C1 segment of cervical spinal cord (tissue), 14 donors: ENCODE measurements at places on chromosomes 2 and 18.
A peak's percentile ranks its signal among the peaks of the same experiment; 100 is the strongest.

- no peak for DNase-seq
These were observed 680.7 kb downstream of the EPHA4 start for GRCh38 chr2:220891405-220891804.

- DNase-seq: no peak
These were observed 258.6 kb downstream of the RBM43 start for GRCh38 chr2:151002959-151003600.

GRCh38 chr2:118607641-118608040, 239.8 kb downstream of the EN1 start:
- DNase-seq: no peak

DNA sequence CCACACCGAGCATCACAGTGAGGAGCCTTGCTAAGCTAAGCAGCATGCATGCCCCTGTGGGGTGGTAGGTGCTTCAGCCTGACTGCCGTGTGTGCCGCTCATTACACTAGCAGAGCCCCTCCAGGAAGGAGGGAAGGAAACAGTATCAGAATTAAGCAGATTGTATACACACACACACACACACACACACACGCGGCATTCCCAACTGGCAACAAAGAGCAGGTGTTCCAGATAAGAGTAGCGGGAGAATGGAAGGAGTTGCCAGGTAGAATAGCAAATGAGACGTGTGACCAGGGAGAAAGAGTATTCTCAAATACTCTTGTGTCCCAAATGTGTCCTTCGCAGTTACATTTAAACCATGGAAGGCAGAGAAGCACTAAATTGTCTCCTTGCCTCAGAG, 47.6 kb upstream of the TTC39C start:
- DNase-seq: no peak

- DNase-seq: peak; percentile 16
These were observed 2.1 kb downstream of the RRM2 start for GRCh38 chr2:10124538-10125045.

DNA sequence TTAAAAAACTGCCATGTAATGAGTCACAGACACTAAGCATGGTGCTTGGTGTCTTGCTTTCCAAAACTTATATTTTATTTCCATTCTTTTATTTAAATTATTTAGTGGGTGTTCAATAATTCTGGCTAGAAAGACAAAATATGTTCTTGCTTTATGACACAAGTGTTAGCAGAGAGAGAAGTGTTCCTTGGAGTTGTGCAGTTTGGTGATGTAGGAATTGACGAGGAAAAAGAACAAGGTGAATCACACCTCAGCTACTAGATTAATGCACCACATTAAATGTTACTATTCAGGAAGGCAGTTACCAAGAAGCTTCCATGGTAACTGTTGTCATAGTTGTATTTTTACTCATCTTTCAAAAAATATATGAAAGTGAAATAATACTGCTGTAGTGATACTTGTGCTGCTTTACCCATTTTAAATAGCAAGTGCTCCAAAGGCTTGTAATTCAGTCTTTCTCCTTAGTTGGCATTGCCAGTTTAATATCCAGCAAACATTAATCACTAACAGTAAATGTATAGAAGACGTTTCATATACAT, 28.3 kb downstream of the ADAM23 start:
- no peak for DNase-seq

DNA sequence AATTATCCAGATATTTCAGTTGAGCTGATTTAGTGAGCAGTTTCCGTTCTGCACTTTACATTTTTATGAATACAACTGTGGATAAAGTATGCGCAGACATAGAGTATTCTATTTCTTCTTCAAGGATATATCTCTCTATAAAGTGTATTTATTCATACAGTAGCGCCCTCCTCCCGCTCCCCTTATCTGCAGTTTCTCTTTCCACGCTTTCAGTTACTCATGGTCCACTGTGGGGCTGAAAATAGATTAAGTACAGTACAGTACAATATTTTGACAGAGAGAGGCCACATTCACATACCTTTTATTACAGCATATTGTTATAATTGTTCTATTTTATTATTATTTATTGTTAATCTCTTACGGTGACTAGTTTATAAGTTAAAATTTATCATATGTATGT, 19.7 kb upstream of the FHL2 start:
- DNase-seq: no peak

DNA sequence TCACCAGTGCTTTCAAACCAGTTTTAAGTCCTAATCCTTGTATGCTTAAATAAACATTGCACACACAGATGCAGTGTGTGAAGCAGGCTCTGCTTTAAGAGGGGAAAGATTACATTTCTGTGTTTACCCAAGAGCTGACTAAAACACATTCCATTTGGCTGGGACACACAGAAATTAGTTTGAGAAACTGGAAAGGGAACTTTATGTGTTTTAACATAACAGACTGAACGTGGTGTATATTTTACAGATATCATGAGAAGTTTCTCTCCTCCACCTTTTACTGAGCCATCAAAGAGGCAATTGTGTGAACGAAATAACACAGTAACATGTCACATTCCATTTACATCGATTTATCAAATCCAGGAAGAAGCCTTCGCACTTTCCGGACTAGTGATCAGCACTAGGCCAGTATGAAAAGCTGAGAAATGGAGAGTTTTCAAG, 121.8 kb downstream of the MAIP1 start:
- no peak for DNase-seq

DNA sequence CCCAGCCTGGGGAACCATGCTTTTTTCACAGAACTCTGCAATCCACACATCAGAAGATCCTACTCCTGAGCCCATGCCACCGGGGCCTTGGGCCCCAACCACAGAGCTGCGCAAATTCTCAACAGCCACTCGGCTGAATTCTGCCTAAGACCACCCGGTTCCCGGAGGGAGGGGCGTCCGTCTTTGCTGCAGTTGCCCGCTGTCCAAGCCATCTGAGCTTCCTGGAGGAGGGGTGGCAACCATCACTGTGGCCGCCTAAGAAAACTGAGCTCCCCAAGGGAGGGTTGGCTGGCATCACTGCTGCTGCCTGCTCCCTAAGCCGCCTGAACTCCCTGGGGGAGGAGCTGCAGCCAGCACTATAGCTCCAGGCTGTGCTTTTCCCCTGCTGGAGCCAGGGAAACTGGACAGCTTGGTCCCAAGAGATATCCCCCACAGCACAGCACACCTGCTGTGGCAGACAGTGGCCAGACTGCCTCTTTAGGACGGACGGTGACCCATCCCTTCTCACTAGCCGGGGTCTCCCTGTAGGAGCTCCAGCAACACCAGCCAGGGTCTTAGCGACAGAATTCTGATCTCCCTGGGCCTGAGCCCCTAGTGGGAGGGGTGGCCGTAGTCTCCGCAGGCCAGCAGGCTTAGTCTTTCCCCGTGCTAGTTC, 1411.6 kb upstream of the CDH2 start:
- no peak for DNase-seq

GRCh38 chr2:55761024-55761423, 67.4 kb upstream of the PNPT1 start:
- no peak for DNase-seq

GRCh38 chr18:68699043-68699442, 15.9 kb downstream of the TMX3 start:
- no peak for DNase-seq

- DNase-seq: no peak
These were observed 857 bp upstream of the INHBB start for GRCh38 chr2:120344976-120345581.

GRCh38 chr2:76128622-76129021, 417.9 kb upstream of the GCFC2 start:
- DNase-seq: no peak

- DNase-seq: no peak
These were observed 127.9 kb downstream of the PIEZO2 start for GRCh38 chr18:11021477-11021876.

DNA sequence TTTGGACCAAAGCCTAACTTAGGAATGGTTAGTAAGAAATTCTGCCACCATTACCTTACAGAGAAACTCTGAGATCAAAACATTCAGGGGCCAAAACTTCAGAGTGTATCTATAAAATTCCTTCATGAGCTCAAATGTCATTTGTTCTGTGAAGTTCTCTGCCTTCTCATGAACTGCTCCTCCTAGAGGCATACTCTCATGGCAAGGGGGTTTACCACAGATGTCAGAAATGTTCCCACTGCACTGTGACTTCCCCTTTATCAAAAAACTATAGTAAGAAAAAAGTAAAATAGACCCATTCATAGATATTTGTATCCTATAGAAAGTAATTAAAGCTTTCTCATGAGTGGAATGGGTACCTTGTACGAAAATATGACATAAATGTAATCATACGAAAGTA, 68.5 kb downstream of the USP40 start:
- no peak for DNase-seq

GRCh38 chr2:83951378-83951947, 507.6 kb downstream of the SUCLG1 start:
- no peak for DNase-seq

- DNase-seq: no peak
These were observed 105.7 kb upstream of the RPRM start for GRCh38 chr2:153584244-153584643.

- no peak for DNase-seq
These were observed 63.2 kb downstream of the G6PC2 start for GRCh38 chr2:168964251-168964807.

GRCh38 chr18:77016936-77017335, 115.6 kb downstream of the MBP start:
- peak; percentile 85 for DNase-seq

GRCh38 chr18:33755931-33756560, 178.0 kb downstream of the ASXL3 start:
- no peak for DNase-seq

DNA sequence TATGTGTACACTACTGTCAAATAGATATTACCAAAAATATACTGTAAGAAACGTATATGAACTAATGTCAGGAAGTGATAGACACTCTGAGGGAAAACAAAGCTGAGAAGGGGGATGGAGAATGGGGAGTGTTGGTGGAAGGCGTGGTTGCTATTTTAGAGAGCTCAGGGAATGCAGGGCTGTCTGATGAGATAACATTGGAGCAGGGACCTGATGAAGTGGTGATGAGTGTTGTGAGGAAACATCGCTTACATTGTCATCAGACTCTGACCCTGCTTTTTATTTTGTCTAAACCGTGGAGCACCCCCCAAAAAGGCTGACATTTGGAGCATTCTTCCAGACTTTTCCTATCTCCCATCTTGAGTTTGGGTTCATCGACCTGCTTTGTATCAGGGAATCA, 194.7 kb downstream of the LTBP1 start:
- DNase-seq: no peak

- DNase-seq: peak; percentile 36
These were observed 54.3 kb downstream of the CDK15 start for GRCh38 chr2:201860636-201861066.

DNA sequence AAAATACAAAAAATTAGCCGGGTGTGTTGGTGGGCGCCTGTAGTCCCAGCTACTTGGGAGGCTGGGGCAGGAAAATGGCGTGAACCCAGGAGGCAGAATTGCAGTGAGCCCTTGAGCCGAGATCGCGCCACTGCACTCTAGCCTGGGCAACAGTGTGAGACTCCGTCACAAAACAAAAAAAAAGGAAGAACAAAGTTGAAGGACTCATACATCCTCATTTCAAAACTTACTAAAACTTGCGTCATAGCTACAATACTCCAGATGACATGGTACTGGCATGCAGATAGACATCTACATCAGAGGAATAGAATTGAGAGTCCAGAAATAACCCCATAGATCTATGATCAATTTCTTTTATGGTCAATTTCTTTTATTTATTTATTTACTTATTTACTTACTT, 13.6 kb upstream of the CYP27C1 start:
- no peak for DNase-seq

GRCh38 chr2:55112229-55113031, 62.2 kb upstream of the RTN4 start:
- DNase-seq: peak; percentile 81

DNA sequence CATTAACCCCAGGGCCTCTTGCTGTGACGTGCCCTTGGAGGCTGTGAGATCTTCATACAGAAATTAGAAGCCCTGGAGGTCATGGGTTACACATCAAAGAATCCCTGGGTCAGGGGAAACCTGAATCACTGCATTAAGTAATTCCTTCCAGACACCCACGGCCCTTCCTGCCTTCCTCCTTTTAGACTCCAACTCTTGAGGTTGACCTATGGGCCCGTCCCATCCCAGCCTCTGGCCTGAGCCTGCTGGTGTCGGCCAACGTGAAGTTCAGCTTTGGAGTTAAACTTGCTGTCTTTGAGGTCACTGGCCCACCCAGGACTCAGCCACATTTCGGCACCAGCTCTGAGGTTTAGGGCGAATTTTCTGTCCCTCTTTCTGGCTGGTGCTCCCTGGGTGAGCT, 198.3 kb downstream of the ACKR3 start:
- DNase-seq: no peak

- DNase-seq: no peak
These were observed 282.9 kb downstream of the GPD2 start for GRCh38 chr2:156719036-156719435.

DNA sequence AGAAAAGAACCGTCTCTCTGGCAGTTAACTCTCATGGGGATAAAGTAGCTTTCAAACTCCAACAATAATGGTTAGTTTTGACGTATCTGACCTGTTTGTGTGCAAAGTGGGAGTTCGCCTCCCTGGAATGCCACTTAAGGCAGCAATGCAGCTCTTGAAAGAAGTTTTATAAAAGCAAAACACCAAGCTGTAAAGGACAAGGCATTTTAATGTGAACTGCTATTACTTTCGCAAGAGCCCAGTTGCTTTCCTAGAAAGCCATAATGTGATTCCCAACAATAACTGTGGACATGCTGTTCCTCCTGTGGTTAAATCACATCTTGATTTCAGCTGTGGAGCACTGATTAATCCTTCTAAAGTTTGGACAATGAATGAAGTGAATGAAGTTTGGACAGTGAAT, 303.7 kb downstream of the PTPRM start:
- no peak for DNase-seq

DNA sequence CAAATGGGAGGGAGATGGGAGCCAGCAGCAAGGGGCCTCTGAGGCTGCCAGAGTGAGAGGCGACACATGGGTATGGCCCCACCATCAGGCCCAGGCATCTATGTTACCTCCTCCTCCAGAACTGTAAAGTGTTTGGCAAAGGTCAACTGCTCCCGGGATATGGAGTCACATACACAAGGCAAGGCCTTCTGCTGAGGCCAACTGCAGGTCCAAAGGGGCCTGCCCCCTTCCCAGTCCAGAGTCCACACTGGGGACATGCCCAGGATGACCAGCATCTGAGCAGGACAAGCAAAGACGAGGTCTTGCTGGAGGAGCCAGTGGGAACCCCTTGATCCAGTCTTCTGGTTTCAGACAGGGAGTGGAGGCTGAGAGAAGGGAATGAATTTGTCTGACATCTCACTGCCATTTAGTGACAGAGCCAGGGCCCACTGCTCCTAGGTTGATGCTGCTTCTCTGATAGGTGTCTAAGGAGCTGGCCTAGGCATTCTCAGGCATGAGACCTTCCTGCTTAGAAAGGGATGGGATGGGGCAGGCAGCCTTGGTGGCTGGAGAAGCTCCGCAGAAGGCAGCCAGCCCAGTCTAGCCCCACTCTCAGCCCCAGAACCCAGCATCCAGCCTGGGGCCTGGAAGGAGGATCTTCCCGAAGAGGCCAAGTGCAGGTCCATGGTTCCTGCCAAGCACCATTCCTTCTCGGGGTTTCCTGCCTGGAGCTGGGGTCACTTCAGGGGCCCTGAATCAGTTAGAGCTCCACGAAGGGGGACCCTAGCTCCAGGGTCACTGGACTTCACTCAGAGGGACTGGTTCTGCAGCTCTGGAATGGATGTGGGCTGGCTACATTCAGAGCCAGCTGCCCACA, 26.4 kb downstream of the EMX1 start:
- DNase-seq: no peak
